HCEC 1CT (cell line): ENCODE measurements at places on chromosomes 3 and 15.
A peak's percentile ranks its signal among the peaks of the same experiment; 100 is the strongest.

DNA sequence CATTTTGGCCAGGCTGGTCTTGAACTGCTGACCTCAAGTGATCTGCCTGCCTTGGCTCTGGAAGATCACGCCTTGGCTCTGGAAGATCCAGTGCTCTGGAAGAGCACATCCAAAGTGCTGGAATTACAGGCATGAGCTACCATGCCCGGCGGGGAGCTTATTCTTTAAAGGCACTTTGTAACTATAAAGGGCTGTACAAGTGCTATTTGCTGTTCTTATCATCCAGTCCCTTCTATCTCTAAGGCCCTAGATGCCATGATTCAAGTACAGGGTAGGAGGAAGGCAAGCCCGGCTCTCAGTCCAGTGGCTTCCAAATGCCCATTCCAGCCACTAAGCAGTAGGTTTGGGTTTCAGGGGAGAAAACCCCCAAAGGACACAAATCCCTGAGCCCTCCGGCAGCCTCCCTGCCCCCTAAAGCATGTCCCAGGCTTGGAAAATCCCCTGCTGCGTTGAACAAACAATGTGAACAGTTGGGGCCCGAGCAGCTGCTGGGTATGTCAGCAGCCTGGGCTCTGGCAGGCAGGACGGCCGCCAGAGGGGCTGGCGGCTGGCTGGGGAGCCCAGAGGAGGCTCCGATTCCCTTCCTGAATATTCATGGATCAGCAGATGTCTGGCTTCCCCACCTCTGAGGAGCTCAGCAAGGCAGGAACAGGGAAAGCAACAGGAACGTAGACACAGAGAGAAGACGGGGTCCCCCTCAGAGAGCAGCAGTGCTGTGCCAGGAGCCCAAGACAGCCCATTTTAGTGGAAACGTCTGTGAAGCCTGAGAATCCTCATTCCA lies 7.7 kb downstream of the IGDCC4 start:
- no peak for DNase-seq

DNA sequence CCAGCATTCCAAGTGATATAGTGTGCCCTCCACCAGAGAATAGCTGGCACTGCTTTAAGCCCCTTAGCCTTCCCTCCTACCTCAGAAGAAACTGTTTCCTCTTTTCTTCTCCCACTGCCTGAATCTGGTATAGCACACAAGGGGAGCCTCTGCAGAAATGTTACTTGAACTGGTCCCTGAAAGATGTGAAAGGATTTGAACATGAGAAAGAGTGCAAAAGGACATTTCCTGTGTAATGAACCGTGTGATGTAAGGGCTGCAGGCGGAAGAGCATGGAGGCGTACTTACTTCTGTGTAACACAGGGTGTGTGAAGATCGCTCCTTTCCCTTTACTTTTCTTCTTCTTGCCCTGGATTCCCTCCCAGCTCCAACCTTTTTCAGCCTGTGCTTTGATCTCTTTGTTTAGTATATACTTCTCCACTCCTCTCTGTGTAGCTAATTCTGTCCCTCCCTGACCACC lies 8.4 kb downstream of the TMOD3 start:
- DNase-seq = no peak

- peak; percentile 39 for DNase-seq
Measured at GRCh38 chr3:98791341-98792325, 28.5 kb downstream of the ST3GAL6 start.

DNA sequence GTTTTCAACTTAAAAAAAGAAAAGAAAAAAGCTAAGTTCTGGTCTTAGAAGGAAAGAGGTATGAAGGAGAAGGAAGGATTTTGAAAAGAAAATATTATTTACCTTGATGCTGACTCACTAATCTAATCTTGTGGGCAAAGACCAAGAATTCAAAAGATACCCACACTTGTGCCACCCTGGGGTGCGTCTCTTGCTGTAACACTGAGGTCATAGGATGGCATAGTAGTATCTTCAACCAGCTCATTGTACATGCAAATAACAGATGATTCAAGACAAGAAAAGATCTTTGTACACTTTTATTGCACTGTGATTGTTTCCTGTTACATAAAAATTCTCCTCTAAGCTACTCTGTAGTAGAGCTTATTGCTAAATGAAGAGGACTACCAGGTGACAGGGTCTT lies 17.3 kb downstream of the PLS1 start:
- DNase-seq = no peak

DNA sequence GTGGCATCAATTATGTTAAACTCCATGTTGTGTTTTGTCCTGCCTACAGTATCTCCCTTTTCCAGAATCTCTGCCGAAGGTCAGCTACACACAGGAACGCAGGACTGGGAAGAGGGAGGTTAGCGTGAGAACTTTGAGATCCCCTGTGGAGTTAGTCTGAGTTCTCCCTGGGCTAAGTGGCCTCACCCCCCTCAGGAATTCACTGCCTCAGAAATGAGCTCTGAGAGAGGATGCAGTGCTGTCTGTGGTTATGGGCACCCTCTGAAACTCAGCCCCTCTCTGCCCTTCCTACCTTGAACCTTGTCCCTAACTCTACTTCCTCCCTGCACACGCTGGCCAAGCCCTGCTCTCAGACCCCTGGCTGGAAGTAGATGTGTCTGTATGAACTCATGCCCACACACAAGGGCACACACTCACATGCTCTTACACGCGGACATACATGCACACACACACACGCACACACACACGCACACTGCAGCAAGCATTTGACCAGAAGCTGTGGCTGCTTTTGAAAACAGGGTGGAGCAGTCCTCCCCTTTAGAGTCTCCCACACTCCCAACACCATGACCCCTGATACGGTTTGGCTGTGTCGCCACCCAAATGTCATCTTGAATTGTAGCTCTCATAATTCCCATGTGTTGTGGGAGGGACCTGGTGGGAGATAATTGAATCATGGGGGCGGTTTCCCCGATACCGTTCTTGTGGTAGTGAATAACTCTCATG lies 5.3 kb upstream of the VIPR1 start:
- no peak for DNase-seq

DNA sequence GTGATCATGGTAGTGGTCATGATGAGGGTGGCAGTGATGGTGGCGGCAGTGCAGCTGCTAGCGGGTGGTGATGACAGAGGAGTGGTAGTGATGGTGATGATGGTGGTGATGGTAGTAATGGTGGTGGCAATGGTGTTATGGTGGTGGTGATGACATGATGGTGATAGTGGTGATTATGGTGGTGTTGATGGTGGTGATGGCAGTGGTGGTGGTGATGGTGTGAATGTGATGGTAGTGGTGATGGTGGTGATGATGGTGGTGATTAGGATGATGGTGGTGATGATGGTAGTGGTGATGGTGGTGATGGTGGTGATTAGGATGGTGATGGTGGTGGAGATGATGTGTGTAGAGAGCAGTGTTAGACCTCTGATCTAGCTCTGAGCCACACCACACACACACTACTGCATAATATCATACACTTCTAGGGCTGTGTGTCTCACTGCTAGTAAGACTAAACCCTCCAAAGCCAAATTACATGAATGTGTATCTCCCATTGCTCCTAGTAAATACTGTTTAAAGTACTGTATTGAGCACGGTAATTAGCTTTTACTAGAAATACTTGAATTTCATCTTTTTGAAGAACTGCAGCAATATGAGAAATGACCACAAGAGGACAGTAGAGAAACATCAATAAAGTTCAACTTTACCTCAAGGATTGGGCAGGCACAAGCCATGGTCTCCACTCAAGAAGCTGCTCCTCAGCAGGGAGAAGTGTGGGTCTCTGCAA lies 28.8 kb downstream of the TMED3 start:
- DNase-seq = peak; percentile 43

- DNase-seq = peak; percentile 1
Measured at GRCh38 chr3:171685116-171685895, 125.0 kb downstream of the PLD1 start.
